Stimulated activated CD4-positive, alpha-beta T cell treated with anti-CD3 and anti-CD28 coated beads, Interleukin-1b, Interleukin-23, amount 100 ng/mL, for 1 hour (primary cell): ENCODE measurements at places on chromosomes 13 and 19.
A peak's percentile ranks its signal among the peaks of the same experiment; 100 is the strongest.

- no peak for DNase-seq
Measured at GRCh38 chr13:97938706-97939475, 14.6 kb upstream of the IPO5 start.

- DNase-seq, result no peak
Measured at GRCh38 chr13:44397766-44398223, 24.2 kb downstream of the SERP2 start.

DNA sequence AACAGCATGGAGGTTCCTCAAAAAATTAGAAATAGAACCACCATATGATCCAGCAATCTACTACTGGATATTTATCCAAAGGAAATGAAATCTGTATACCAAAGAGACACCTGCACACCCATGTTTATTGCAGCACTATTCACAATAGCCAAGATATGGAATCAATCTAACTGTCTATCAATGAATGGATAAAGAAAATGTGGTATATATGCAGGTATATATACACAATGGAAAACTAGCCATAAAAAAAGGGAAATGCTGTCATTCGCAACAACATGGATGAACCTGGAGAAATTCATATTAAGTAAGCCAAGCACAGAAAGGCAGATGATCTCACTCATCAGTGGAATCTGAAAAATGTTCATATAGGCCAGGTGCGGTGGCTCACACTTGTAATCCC lies 2.5 kb downstream of the ZNF780B start:
- no peak for DNase-seq

- no peak for DNase-seq
Measured at GRCh38 chr19:6721773-6722172, 1.3 kb upstream of the C3 start.

DNA sequence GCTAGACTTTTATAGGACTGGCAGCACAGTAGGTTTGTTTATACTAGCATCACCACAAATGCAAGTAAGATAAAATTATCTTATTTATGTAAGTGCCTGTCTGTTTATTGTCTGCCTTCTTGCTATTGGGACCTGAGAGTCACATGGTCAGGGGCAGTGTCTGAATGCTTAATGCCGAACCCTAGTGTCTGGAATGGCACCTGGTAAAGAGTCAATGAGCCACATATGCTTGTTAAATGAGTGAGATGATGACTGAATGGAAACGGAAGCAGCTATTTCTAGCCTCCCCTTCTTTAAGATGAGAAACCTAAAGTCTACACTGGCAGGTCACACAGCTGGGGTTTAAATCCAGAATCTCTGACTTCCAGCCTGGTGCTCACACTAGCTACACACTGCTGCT lies 92.2 kb downstream of the STOML3 start:
- DNase-seq, result no peak

- DNase-seq, result no peak
Measured at GRCh38 chr13:78881054-78881453, 222.1 kb upstream of the OBI1 start.

DNA sequence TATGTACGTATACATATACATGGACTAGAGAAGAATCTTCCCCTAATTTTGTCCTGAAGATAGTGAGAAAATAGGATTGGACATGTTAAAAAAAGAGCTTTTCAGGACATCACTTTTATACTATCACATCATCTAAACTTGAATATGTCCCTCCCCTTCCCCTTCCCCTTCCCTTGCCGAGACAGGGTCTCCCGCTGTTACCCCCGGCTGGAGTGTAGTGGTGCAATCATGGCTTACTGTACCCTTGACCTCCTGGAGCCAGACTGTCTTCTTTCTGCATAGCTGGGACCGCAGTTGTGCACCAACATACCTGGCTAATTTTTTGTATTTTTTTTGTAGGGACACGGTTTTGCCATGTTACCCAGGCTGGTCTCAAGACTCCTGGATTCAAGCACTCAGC lies 6.6 kb downstream of the HNRNPM start:
- DNase-seq, result no peak

DNA sequence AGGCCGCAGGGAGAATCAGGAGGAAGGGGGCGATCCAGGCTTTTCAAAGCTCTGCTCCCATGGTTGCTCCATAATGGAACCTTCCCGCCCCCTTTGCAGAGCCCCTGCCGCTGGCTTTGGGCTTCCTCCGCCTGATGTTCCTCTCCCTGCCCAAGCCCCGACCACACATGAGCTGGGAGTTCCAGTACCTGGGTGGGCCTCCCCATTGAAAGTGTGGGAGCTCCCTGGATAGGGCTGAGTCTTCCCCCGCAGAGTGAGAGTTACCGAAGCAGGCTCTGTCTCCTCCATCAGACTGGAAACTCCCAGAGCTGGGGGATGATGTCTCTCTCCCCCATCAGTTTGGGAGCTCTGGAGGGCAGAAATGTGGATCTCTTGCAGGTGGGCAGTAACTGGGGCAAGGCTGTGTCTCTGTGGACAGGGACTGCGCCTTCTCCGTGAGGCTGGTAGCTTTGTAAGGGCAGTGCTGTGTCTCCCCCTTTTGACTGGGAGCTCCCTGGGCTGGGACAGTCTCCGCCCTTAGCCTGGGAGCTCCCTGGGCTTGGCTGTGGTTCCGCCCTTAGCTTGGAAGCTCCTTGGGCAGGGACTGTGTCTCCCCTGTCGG lies 722 bp downstream of the DCAF15 start:
- DNase-seq, result no peak

- DNase-seq, result no peak
Measured at GRCh38 chr13:44049081-44049945, 169.6 kb downstream of the LACC1 start.

DNA sequence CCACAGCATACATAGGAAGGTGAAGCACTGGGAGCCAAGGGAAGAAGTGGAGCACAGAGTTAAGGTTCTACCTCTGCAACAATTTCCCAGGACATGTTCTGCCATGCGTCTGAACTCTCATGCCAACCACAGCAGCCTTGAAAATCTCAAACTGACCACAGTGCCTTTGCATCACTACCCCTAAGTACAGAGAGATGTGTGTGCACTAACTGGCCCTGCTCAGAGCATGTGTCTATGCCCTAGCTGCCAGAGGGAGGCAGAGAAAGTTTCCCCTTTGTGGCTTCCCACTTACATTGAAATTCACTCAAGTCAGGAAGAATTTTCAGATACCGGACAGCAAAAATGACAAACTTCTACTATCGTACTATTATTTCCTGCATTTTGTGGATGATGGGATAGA lies 26.8 kb upstream of the WDFY2 start:
- no peak for DNase-seq

DNA sequence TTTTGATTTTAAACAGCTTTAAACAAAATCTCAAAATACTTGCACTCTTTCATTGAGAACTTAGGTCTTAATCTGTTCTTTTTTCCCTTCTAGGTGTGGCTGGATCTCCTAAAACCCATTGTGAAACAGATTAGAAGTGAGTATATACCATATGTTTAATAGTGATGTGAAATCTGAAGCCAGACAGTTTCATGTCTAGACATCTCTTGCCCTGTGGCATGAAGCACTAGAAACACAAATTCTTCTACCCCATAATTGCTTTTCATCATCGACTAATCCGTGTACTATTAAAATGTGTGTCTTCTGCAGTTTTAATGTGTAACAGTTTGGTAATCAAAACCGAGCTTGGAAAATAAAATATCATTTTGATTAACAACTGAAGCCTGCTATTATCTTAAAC lies 188.2 kb upstream of the RNF113B start:
- no peak for DNase-seq

GRCh38 chr19:56174550-56174949 lies 1.3 kb upstream of the GALP start:
- no peak for DNase-seq

DNA sequence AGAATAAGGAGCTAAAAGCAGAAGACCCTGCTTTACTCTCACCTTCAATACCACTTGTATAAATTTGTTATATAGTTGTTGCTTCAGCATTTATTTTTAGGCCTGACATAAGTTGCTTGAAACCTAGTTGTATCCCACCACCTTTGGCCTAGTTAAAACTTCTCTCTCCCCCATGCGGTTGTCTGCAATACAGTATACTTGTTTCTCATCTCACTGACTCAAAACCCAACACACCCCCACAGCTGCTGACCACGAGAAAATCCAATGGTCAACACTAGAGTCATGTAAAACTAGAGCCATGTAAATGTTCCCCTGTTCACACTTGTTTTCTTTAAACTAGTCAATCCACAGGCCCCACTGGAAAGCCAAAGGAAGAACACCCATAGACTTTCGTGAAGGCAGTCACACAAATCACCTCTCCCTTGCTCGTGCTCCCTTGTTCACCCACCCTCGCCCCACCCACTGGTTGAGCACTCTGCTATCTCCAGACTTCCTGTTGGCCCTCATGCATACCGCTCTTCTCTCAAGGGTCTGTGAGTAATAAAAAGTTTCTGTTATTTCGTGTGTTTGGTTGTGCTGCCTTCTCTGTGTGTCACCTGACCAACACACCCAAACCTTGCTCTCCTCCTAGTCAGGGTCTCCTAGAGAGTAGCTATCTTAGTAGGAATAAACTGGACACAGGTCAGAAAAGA lies 12.9 kb upstream of the CCDC169 start:
- DNase-seq, result no peak

DNA sequence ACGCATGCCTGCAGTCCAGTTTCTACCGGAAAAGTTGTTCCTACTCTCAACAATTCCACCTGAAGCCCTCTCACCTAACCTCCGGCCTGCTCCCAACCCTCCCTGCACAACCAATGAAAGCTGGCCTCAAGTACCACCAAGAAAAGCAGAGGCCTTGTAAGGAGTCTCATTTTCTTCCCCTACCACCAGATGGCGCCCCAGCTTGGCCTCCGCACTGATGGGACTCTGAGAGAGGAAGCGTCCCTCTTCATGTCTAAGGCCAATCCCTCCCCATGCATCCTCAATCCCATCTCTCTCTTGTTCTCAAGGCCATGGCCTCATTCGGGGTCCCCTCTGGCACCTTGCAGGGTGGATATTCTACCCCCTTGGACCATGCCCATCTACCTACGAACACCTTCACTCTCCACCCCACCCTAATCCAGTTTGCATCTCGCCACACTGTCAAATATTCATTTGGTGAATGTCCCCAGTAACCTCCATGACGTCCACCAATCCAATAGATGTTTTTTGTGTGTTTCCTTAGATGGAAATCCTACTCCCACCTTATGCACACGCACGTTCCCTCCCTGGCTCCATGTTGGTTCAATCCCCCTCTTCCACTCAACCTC lies 412.8 kb downstream of the ZNF536 start:
- peak; percentile 7 for DNase-seq

- DNase-seq, result no peak
Measured at GRCh38 chr19:46497773-46498172, 2.1 kb upstream of the PNMA8B start.

DNA sequence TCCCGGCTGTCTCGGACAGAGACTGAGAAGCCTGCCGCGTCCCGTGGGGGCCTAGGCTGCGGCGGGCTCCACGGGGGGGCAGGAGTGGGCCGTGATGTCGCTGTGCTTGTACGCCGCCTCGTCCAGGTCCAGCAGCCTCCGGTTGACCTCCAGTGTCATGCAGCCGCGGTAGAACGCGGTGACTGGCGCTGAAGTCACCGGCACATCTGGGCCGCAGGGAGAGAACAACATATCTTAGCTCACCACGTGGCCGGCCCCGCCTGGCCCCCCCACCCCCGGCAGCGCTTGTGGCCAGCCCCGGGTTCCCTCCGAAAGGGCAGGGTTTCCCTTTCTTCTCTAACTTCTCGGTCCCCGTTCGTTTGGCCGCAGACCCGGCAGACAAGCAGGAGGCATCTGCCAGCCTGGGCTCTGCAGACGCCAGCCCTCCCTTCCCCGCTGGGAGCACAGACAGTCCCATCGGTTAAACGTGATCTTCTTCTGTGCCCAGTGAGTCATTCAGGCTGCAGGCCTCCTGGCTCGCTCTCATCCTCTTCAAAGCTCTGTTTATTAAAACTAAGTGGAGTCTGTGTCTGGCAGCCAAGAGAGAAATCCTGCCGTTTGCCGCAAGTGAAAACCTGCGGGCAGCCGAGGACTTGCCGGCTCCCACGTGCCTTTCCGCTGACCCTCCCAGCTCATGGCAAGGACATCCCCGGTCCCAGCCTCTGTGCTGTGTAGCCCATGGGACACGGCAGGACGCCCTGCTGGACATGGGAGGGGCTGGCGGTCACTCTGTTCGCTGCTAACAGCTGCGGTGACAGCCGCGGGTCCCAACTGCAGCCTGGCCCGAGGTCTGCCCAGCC lies 42.8 kb downstream of the GAS6 start:
- DNase-seq, result no peak

GRCh38 chr19:47514151-47514868 lies 553 bp downstream of the NAPA start:
- DNase-seq, result no peak

DNA sequence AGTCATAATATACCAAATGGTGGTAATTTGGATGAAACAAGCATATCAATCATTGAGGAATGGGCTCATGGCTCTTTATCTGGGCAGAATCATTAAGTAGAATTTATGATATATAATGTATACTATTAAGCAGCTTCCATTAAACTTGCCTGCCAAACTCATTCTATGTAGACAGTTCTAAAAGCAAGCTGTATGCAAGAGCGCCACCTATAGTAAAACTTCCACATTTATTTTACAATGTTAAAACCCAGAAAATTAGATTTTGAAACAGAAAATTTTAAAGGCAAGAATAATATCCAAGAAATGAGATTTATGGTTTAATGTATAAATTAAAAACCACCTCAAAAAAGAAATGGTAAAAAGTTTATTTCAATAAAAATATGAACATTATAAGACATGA lies 161.5 kb downstream of the MZT1 start:
- no peak for DNase-seq

GRCh38 chr13:75480671-75481175 lies 1.2 kb downstream of the TBC1D4 start:
- DNase-seq, result no peak

- no peak for DNase-seq
Measured at GRCh38 chr19:1672038-1672768, 19.8 kb upstream of the TCF3 start.

DNA sequence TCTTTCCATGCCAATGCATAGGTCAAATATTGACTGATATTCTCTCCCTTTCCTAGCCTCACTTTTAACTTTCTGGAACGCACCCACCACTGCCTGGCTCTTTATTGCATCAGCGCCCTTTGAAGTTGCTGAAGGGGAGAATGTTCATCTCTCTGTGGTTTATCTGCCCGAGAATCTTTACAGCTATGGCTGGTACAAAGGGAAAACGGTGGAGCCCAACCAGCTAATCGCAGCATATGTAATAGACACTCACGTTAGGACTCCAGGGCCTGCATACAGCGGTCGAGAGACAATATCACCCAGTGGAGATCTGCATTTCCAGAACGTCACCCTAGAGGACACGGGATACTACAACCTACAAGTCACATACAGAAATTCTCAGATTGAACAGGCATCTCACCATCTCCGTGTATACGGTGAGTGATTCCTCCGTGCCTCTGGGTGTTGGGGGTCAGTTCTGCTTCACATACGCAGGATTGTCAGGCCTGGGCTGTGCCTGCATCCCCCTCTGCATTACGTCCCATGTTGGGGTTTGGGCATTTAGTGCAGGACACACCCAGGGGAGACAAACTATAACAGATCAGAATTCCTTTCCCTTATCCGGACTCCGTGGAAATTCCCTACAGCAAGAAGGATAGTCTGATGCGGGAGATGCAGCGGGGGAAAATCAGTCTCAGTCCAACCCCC lies 1.3 kb downstream of the CEACAM21 start:
- DNase-seq, result no peak
